ENCODE measurements at places on chromosomes 11 and 22.

DNA sequence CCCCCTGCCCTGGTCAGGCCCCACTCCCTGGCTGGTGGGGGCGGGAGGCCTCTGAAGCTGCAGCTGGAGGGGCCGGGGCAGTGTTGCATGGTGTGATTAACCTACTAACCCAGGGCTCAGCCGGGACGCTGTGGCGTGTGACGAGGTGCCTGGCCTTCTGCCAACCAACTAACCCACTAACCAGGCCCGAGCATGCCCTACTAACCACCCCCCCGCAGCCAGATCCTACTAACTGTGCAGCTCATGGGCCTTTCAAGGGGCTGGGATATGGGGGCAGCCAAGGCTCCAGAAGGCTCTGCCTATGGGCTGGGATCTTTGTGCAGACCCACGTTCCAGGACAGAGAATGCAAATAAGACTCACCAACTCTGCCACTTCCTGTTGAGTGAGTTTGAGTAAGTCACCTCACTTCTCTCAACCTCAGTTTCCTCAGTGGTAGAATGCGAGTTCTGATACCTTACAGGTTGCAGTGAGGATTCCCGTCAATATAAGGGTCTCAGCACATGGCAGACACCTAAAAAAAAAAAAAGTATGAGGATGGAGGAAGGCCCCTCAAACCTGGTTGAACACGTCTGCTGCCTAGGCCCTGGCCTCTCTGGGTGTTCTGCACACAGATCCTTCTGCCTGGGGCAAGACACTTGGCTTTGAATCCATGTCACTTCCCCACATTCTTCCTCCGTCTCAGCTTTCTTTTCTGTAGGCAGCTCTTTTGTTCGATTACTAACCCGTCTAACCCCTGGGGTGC is 14.1 kb downstream of the MIAT start:
- DNase-seq: peak; percentile 51

GRCh38 chr22:48947636-48948035 is 880.0 kb downstream of the BRD1 start:
- no peak for DNase-seq

GRCh38 chr11:37371346-37371970 is 773.4 kb upstream of the RAG2 start:
- no peak for DNase-seq

- DNase-seq: no peak
Observed at GRCh38 chr22:40635940-40636379, 559 bp downstream of the MRTFA start.

DNA sequence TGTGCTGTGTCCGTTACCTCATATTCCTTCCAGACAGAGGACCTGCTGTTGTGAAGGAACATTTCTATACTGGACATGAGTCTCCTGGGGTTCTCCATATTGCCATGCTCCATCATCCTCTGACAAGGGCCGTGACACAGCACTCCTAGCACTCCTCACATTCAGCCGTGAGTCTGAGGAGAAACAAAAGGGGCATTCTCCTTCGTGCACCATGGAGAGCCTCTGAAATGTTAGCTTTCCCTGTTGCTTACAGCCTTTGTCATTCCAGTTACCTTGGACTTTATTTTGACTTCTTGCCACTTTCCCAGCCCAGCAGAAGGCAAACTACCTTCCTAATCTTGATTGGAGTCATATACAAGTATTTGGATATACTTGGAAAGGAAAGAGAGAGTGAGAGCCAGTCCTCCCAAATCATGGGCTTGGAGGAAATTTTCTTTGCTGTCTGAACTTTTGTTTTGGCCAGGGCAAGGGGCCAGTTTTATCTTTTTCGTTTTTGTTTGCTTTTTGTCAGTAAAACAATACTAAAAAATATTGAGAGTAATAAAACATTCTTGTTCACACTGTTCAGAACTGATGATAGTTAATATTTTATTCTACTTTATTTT is 29.1 kb upstream of the TECTA start:
- no peak for DNase-seq
